Ovary (tissue), 10 donors: ENCODE measurements at places on chromosomes 5 and 9. TPM values are rescaled to one million over a fixed set of nuclear protein-coding genes. Genes with fewer than 3 reads are reported as not detected.

DNA sequence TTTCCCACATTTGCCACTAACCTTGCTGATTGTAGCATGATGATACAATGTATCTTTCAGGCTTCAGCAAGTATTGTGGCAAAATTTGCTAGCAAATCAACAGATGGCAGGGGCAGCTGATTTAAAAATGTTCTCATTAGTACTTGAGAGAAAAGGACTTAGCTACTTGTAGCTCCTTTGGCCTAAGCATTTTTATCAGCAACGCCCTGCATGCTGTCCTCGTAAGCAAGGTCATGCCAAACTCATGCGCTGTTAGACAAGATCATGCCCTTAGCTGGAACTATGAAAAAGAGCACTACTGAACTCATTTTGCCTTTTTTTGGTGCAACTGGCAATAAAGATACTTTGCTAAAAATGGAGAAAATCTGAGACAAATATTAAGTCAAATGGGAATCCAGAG lies 197.1 kb downstream of the ICE1 start:
- DNase-seq, result no peak

DNA sequence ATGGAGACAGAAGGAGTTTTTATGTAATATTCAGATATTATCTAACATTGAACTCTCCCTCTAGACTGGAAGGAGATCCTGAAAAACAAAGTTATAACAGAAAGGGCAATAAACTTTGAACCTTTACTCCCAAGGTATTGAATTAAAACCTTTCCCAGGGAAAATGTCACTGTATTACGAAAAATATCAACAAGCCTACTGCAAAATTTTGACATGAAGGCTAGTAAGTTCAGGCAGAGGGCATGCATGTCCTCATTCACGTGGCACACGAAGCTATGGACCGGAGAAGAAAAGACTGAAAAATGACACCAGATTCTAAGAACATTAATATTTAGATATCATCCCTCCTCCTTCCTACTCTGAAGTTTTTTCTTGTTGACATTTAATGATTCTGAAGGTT lies 638.8 kb downstream of the LRRC70 start:
- no peak for DNase-seq

- DNase-seq, result no peak
Observed at GRCh38 chr5:54845567-54845941, 139.8 kb downstream of the ESM1 start.

Gene LCN2
- total RNA-seq, result 3.6 TPM

DNA sequence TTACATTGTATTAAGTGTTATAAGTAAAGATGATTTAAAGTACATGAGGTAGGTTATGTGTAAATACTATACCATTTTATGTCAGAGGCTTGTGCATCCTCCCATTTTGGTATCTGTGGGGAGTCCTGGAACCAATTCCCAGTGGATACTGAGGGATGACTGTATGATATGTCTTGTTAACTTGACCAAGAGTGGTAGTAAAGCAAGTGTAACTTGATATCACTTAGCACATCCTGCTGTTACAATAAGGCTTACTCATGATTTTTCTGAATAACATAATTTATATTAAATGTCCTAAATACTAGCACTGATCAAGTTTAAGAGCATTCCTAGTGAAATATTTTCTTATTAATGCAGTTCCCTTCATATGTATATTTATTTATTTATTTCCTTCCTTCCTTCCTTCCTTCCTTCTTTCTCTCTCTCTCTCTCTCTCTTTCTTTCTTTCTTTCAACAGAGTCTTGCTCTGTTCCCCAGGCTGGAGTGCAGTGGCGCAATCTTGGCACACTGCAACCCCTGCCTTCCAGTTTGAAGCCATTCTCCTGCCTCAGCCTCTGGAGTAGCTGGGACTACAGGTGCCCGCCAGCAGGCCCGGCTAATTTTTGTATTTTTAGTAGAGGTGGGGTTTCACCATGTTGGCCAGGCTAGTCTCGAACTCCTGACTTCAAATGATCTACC lies 7.5 kb downstream of the NDFIP1 start:
- no peak for DNase-seq

Gene DBH
- not detected for total RNA-seq

DNA sequence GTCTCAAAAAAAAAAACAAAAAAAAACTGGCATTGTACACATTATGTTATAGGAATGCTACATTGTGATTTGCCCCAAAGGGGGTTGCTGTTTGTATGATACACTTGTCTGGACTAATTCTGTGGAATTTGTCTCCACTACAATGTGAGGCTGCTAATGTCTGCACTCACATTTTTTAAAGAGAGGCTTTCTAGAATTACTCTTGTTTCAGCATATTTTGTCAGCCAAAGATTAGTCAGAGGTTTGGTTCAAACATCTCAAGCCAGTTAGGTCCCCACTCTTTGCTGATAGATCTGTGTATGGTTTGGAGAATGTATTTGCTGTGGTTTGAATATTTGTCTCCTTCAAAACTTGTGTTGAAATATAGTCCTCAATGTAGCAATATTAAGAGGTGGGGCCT lies 59.3 kb upstream of the ZNF169 start:
- DNase-seq, result no peak

Gene LAMC3
- total RNA-seq, result 1.8 TPM

DNA sequence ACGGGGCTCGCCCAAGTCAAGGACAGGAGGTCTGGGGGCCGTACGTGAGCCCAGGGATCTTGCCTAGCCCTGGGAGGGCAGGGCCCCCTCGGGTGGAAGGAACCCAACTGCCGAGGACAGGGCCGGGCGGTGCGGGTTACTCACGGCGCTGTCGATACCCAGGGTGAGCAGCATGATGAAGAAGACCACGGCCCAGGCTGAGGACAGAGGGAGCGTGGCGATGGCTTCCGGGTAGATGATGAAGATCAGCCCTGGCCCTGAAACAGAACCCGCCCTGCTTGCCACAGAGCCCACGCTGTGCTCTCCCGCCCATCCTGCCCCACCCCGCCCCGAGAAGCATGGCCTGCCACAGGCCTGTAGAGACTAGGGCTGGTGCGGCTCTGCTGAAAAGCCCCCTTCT lies 34.1 kb downstream of the SLC6A3 start:
- DNase-seq, result no peak

DNA sequence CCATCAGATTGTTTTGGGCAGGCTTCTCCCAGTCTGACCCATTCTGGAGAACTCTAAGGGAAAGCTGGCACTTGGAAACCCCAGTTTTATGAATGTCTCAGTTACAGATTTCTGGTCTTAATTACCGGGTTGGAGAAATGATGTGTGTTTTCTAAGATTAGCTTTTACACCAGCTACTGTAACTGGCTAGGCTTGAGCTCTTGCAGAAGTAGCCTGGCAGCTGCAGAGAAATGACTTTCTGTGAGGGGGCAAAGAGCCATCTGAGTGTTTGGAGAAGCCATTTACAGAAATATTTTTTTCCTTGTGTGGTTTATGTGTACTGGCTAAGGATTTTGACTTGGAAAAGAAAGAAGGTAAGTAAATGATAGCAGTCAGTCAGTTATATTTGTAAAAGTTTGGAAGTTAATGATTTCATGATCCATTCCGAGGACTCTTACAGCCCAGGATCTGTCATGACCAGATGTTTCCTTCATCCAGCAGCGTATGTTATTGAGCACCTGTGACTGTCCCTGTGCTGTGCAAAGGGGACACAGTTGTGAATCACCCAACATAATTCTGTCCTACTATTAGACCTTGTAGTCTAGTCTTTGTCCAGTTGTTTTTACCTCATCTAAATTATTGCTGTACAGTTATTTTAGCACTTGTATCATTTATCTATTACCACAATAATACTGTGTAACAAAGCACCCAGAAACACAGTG lies 53.7 kb upstream of the GDNF start:
- DNase-seq, result no peak

Gene ENHO
- not detected for total RNA-seq

DNA sequence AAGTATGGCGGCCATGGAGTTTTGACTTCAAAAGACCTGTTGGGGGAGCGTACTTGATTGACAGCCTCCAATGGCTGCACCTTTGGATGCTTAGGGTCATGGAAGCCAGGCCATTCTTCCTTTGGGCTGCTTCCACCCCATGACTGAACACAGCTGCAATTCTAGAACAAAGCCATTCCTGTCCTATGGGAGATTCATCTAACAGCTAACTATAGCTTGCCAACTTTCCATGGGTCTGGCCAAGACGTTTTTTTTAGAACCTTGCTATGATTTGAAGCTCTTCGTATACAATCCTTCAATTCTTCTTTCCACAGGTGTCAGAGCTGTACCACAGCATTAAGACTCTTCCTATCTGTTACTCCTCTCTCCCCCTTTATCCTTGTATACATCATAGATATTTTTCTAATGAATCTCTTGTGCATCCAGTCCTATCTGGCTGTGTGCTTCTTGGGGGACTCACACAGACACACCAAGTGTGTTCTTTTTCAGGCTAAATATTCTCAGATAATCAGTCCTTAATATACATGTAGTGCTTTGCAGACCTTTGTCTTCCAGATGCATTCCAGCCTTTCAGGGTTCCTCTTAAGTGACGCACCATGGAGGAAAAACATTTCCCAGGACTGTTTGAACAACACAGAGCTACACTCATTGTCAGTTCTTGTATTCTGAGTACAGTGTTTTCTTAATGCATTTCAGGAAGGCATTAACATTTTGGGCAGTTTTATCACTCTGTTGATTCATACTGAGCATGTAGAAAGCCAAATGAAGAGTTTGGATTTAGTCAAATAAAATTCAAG lies 198.9 kb downstream of the TAF11L14 start:
- no peak for DNase-seq

GRCh38 chr5:110702300-110702699 lies 24.2 kb downstream of the TMEM232 start:
- no peak for DNase-seq

DNA sequence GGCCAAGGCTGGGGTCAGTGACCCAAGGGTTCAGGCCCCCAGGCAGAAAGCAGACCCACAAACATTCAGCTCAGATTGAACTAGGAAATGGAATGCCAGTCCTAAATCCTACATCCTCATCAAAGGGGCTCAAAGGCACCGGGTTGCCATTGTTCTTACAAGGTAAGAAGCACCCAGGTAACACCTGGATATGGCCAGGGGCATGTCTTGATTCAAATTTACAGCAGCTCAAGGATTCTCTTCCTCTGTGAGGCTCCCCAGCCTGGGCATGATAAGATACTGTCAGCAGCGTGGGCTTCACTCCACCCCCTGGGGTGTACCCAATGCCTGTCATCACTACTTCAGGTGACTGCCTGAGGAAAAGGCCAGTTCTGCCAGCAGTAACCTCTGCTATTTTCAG lies 92.1 kb upstream of the FSTL4 start:
- no peak for DNase-seq

DNA sequence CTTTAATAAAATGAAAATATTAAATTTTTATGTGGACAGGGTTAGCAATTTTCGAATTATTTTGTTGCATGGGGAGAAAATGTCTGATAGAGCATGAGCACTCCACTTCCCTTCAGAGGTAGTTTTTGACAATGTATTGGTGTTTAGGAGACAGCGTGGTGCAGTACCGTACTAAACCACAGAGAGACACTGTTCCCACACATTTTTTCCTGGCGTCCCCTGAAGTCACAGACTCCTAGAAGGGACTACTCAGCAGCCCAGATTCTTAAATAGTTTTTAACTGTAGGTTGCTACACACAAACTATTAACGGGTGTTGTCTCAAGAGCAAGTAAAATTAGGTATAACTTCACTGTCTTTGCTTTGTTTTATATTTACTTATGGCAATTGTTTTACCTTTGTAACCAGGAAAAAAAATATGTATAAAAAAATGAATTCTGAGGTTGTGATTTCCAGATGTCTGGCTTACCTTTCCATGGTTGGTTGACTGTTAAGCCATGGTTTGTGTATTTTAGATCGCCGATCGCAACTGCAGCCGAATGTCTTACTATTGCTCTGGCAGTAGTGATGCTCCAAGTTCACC lies 171.2 kb downstream of the DOCK8 start:
- DNase-seq, result peak; percentile 12

DNA sequence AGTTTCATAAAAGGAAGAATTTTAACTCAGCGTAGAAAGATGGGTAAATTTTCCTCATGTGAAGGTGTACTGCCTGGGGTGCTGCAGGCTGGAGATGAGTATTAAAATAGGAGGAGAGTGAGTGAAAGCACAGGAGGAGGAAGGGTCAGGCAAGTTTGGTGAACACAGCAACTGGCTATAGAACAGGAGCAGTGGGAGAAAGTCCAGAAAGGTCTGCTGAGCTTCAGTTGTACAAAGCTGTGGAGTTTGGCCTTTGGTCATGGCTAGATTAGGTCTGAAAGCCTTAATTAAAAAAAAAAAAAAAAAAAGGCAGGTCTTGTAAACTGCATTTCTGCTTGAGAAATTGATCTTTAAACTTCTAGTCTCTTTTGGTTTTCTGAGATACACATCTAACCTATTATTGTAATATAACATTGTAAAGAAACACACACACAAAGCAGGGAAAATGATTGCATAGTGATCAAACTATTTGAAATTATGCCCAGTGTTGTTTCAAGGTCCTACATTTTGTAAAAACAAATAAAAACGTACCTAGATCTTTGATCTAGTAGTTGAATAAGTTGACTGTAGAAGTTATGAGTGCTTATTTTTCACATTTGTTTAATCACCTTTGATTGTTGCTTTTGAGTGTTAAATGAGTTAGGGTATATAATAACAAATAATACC lies 43.6 kb downstream of the MAP3K1 start:
- no peak for DNase-seq
